ENCODE measurements at places on chromosomes 2 and 18.
A peak's percentile ranks its signal among the peaks of the same experiment; 100 is the strongest.

- H3K27ac ChIP-seq, result no peak overlapping the region
- peaks cover 25% of the 10 kb centered on the region for H3K4me1 ChIP-seq
- DNase-seq, result no peak
- no peaks in the 10 kb centered on the region for H3K27me3 ChIP-seq
These were observed 99.5 kb downstream of the SLC4A3 start for GRCh38 chr2:219726916-219727315.

GRCh38 chr2:237885111-237885930 lies 25.9 kb downstream of the RAMP1 start:
- no peaks in the 10 kb centered on the region for H3K36me3 ChIP-seq
- DNase-seq, result no peak
- no peak overlapping the region for H3K4me3 ChIP-seq
- H3K4me1 ChIP-seq, result peaks cover 53% of the 10 kb centered on the region
- peak overlapping the region; percentile 93 for H3K27ac ChIP-seq

- H3K27me3 ChIP-seq, result no peaks in the 10 kb centered on the region
- no peak overlapping the region for H3K27ac ChIP-seq
- no peak for DNase-seq
- H3K4me1 ChIP-seq, result no peaks in the 10 kb centered on the region
- no peak overlapping the region for H3K4me3 ChIP-seq
These were observed 719.7 kb upstream of the ID2 start for GRCh38 chr2:7962161-7962560.

DNA sequence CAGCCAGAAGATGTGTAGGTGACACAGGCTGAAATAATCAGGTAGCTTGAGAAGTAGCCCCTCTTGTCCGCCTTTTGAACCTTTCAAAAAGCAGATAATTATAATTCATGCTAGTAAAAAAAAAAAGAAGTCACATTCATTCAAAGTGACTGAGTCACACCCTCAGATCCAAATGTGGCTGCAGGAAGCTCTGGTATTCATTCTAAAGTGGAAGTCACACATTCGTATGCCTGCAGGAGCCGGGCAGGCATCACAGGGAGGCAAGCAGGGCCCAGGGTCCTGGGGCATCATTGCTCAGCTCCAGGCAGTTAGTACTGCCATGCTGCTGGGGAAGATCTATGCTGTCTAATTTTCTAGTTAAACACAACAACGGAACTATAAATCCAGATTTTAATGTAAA lies 21.7 kb upstream of the RAB11FIP5 start:
- no peak overlapping the region for H3K27ac ChIP-seq
- H3K27me3 ChIP-seq, result no peaks in the 10 kb centered on the region
- DNase-seq, result no peak
- no peak overlapping the region for H3K4me3 ChIP-seq

GRCh38 chr2:236498369-236498768 lies 71.3 kb upstream of the ACKR3 start:
- H3K4me3 ChIP-seq, result no peak overlapping the region
- no peaks in the 10 kb centered on the region for H3K27me3 ChIP-seq
- peak; percentile 25 for DNase-seq
- H3K36me3 ChIP-seq, result no peaks in the 10 kb centered on the region
- no peaks in the 10 kb centered on the region for H3K4me1 ChIP-seq

- peak overlapping the region; percentile 59 for H3K27ac ChIP-seq
- no peaks in the 10 kb centered on the region for H3K27me3 ChIP-seq
- peak; percentile 78 for DNase-seq
- peak overlapping the region; percentile 54 for H3K4me3 ChIP-seq
These were observed 43.2 kb upstream of the UBE2F start for GRCh38 chr2:237923481-237924163.

DNA sequence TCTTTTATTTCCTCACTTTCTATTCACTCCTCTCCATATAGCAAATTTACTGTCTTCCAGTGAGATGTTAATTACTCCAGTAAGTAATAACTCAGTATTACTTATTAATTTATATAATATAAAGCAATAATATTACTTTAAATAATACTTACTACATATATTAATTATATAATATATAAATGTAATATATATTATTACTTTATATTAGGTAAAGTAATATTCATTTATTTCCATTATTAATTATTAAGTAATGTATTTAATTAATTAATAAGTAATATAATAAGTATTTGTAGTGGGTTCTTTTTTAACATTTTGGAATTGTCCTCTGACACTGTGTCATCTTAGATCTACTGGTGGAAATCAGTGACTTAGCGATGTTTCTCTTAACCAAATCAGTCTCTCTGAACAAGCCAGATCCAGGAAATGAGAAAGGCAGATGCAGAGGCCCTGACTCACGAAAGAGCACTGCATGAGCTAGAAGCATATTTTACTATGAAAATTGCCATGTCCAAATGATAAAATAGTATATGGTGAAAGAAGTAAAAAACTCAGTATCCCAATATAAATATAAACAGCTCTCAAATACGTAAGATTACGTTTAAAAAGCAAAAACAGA lies 115.9 kb downstream of the DSEL start:
- no peak overlapping the region for H3K27ac ChIP-seq
- H3K4me3 ChIP-seq, result no peak overlapping the region
- no peak for DNase-seq
- H3K27me3 ChIP-seq, result no peaks in the 10 kb centered on the region
- H3K36me3 ChIP-seq, result no peaks in the 10 kb centered on the region

DNA sequence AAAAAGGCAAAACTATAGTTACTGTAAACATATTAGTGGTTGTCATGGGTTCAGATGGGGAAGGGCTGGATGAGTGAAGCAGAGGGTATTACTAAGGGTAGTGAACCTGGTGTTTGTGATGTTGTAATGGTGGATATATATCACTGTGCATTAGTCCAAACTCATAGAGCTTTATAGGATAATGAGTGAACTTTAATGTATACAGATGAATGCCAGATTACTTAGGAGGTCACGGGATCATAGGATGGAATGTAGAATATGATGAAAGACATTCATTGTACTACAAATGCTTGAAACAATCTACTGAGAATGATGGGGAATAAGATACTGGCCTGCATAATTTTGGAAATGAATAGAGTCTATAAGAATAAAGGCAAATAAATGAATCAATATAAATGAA lies 226.7 kb upstream of the ZNF804A start:
- H3K36me3 ChIP-seq, result no peaks in the 10 kb centered on the region
- DNase-seq, result no peak
- H3K4me1 ChIP-seq, result no peaks in the 10 kb centered on the region
- H3K4me3 ChIP-seq, result no peak overlapping the region
- H3K27me3 ChIP-seq, result no peaks in the 10 kb centered on the region

DNA sequence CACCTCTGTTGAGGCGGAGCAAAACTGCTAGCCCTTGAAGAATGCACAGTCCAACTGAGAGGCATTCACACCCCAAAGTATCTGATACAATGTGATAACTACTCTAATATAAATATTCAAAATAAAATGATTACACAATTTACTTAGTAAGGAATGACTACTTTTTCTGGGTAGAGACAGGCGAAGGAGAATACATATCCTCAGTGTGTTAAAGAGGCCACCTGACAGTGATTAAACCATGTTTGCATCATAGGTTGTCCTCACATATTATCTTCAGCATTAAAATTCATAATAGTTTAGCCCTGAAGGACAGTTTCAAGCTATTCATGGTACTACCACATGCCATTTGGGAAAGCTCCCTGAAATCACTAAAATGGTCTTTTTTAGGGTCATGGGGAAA lies 16.9 kb upstream of the BAZ2B start:
- no peak overlapping the region for H3K4me3 ChIP-seq
- no peak overlapping the region for H3K27ac ChIP-seq
- no peak for DNase-seq
- no peaks in the 10 kb centered on the region for H3K4me1 ChIP-seq
- no peaks in the 10 kb centered on the region for H3K27me3 ChIP-seq
- H3K36me3 ChIP-seq, result no peaks in the 10 kb centered on the region

GRCh38 chr2:23757686-23758433 lies 169.1 kb downstream of the ATAD2B start:
- no peak overlapping the region for H3K27ac ChIP-seq
- H3K27me3 ChIP-seq, result no peaks in the 10 kb centered on the region
- peaks cover 27% of the 10 kb centered on the region for H3K4me1 ChIP-seq
- H3K36me3 ChIP-seq, result peaks cover 21% of the 10 kb centered on the region

DNA sequence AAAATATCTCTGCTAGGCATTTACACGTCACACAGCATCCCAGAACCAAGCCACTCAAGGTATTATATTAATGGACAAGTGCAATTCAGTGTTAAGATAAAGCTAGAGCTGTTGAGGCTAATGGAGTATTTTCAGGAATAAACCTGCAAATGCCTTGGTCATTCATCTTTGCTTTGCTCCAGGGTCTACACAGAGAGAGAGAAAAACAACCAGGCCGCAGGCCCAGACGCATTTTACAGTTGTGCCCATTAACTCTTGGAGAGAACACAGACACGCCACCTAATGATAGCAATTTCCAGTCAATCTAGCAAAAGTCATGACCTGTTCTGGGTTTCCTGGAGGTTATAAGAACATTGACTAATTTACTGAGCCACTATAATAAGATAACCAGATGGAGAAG lies 829.3 kb downstream of the LRRTM4 start:
- H3K27ac ChIP-seq, result no peak overlapping the region
- H3K27me3 ChIP-seq, result no peaks in the 10 kb centered on the region
- no peaks in the 10 kb centered on the region for H3K4me1 ChIP-seq
- no peaks in the 10 kb centered on the region for H3K36me3 ChIP-seq
- H3K4me3 ChIP-seq, result no peak overlapping the region

GRCh38 chr2:50318147-50318546 lies 713.8 kb downstream of the NRXN1 start:
- H3K4me3 ChIP-seq, result no peak overlapping the region
- DNase-seq, result no peak
- peaks cover 6% of the 10 kb centered on the region for H3K27me3 ChIP-seq
- no peak overlapping the region for H3K27ac ChIP-seq
- no peaks in the 10 kb centered on the region for H3K36me3 ChIP-seq

GRCh38 chr2:211351987-211352386 lies 795.6 kb downstream of the CPS1 start:
- H3K4me1 ChIP-seq, result no peaks in the 10 kb centered on the region
- H3K36me3 ChIP-seq, result no peaks in the 10 kb centered on the region
- no peak overlapping the region for H3K27ac ChIP-seq

GRCh38 chr2:48714245-48714644 lies 41.3 kb downstream of the LHCGR start:
- no peak overlapping the region for H3K4me3 ChIP-seq
- H3K27me3 ChIP-seq, result no peaks in the 10 kb centered on the region
- H3K4me1 ChIP-seq, result peaks cover 17% of the 10 kb centered on the region
- no peak for DNase-seq
- no peaks in the 10 kb centered on the region for H3K36me3 ChIP-seq

- peaks cover 7% of the 10 kb centered on the region for H3K27me3 ChIP-seq
- H3K27ac ChIP-seq, result no peak overlapping the region
- DNase-seq, result no peak
- no peak overlapping the region for H3K4me3 ChIP-seq
These were observed 6.5 kb downstream of the SULT6B1 start for GRCh38 chr2:37181726-37182684.

- H3K27me3 ChIP-seq, result peaks cover 1% of the 10 kb centered on the region
- no peak overlapping the region for H3K4me3 ChIP-seq
- no peak overlapping the region for H3K27ac ChIP-seq
- no peaks in the 10 kb centered on the region for H3K4me1 ChIP-seq
- DNase-seq, result no peak
These were observed 57.7 kb downstream of the PELI1 start for GRCh38 chr2:64086347-64087082.

DNA sequence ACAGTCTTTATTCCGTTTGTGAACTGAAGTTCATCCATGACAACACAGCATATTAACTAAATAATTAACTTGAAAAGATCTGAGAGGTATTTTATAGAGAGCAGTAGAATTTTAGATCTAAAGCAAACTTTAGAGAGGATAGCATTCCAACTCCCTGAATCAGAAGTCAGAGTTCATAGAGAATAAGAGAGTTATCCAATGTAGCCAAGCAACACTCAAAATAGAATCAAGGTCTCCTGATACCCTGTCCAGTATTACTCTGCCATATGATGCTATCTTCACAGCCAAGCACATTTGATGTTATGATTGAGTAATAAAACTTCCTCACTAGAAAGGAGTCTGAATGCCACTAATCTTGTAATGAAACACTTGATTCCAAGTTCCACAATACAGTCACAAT lies 55.5 kb downstream of the RIT2 start:
- DNase-seq, result no peak
- H3K36me3 ChIP-seq, result no peaks in the 10 kb centered on the region
- no peak overlapping the region for H3K4me3 ChIP-seq
- H3K27ac ChIP-seq, result no peak overlapping the region
- no peaks in the 10 kb centered on the region for H3K4me1 ChIP-seq

GRCh38 chr2:18046558-18047212 lies 168.2 kb downstream of the KCNS3 start:
- H3K36me3 ChIP-seq, result no peaks in the 10 kb centered on the region
- H3K27ac ChIP-seq, result peak overlapping the region; percentile 56
- no peak overlapping the region for H3K4me3 ChIP-seq
- H3K27me3 ChIP-seq, result no peaks in the 10 kb centered on the region
- no peak for DNase-seq

DNA sequence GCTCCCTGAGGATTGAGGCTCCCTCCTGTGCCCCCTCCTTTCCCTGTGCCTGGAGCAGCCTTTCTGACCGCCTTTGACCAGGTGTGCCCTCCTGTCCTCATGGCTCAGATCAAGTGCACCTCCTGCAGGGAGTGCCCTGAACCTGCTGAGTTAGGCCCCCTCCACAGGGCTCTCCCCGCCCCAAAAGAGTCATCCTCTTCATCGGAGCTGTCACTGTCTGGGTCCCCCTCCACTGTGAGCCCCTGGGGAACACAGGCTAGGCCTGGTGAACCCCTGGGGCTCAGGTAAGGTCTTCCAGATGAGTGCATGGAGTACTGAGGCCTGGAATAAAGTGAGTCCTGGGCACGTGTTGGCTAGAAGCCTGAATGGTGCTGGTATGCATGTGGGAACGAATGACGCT lies 173.5 kb downstream of the INHBB start:
- H3K36me3 ChIP-seq, result no peaks in the 10 kb centered on the region
- H3K4me1 ChIP-seq, result peaks cover 20% of the 10 kb centered on the region
- H3K27ac ChIP-seq, result no peak overlapping the region
- DNase-seq, result no peak

DNA sequence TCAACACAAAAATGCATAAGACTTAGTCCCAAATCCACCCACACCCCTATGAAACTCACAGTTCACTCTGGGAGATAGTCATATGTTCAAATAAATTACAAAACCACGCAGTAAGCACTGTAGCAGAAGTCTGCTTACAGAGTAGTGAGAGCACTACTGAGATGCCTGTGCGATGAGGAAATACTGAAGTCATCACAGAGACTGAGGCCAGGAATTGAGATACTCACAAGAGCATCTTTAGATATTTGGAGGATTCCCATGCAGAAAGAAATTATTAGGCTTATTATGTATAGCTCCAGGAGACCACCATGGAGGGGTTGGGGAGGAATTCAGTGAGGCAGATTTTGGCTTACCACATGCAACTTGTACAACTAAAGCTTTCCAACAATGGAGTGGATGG lies 82.3 kb downstream of the ANTXR1 start:
- no peaks in the 10 kb centered on the region for H3K27me3 ChIP-seq
- H3K36me3 ChIP-seq, result peaks cover 7% of the 10 kb centered on the region
- no peak for DNase-seq
- no peak overlapping the region for H3K4me3 ChIP-seq

- H3K4me1 ChIP-seq, result no peaks in the 10 kb centered on the region
- no peak overlapping the region for H3K27ac ChIP-seq
- H3K36me3 ChIP-seq, result no peaks in the 10 kb centered on the region
- no peak for DNase-seq
- H3K4me3 ChIP-seq, result no peak overlapping the region
These were observed 224.2 kb downstream of the NUP35 start for GRCh38 chr2:183348492-183348891.

GRCh38 chr2:240451791-240452461 lies 16.5 kb downstream of the GPC1 start:
- H3K27me3 ChIP-seq, result peaks cover 76% of the 10 kb centered on the region
- H3K36me3 ChIP-seq, result no peaks in the 10 kb centered on the region
- peak; percentile 12 for DNase-seq
- H3K4me1 ChIP-seq, result peaks cover 81% of the 10 kb centered on the region
- H3K4me3 ChIP-seq, result peak overlapping the region; percentile 68

All from left ventricle myocardium inferior (tissue), 1 donor.